ENCODE measurements at places on chromosomes 5 and 9.

DNA sequence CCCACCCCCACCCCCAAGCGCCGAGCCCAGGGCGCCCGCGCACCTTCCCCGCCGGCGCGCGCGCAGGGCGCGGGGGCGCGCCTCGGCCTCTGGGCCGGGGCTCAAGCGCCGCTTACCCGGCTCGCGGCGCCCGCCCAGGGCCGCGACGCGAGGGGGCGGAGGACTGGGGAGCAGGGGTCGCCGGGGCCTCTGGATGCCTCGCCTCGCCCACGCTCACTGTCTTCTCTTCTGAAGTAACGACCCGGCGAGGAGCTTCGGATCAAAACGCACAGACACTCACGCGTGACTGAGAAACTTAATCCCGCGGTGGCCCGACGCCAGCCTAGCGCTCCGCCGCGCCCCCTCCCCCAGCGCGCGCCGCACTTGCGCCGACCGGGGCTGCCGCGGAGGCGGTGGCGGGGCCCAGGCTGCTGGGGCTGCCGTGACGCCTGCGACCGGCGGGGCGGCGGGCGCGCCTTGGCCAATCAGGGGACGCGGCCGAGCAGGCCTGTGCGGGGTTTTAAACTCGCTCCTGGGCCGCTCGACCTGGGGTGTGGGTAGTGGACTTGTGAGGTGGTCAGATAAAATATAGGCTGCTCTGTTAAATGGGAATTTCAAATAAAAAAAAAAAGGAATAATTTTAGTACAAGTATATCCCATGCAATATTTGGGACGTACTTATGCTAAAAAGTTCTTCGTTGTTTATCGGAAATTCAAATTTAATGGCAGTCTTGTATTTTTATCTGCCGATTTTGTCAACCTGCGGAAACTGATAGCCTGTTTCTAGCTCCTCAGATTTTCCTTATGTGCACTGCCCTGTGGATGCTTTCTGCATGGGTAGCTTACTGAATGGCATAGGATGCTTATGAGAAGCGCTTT is at the start of gene MPDZ:
Gene MPDZ (minus strand): TSS at position 409 of the 858 bp plus-strand sequence. CDS start 29,377 bp downstream, outside the sequence.
- no peak for DNase-seq

DNA sequence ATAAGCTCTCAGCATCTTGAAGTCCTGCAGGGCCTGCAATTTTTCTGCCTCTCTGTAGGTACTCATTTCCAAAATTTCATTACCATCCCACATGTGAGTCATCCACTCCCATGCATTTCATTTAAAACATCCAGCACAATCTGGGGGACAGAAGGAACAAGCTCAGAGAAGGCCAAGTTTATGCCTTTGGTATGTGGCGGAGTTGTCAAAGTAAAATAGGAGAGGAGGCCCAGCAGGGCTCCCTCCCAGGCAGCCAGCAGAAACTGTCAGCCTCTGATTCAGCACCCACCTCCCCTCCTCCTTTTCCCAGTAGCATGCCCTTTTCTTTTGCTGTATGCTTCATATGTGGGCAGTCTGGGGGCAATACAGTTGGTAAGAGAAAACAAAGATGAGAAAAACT is 126.4 kb upstream of the ZNF366 start:
- no peak for DNase-seq

GRCh38 chr5:55222985-55223811 is 3.9 kb downstream of the MCIDAS start:
- DNase-seq = no peak

DNA sequence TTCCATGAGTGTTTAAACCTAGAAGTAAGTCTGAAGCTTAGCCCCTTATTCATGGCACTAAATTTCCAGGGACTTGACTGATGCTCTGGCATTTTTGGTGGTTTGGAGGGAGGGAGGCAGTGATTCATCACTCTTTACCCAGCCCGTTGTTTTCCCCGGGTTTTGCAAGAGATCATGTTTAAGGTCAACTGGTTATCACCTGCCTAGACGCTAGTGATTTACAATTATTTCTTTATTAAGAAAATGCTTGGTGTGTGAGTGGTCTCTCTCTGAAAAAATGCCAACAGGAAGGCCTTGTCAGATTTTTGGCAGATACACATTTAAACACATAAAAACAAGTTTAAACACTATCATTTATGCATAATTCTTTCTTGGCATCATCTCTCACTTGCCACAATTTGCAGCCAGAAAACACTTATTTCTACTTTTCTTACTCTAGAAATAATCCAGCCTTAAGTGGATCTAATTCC is 737.9 kb upstream of the ZNF608 start:
- DNase-seq = no peak

- peak; percentile 60 for DNase-seq
Measured at GRCh38 chr5:143014017-143014651, 244.0 kb downstream of the ARHGAP26 start.

DNA sequence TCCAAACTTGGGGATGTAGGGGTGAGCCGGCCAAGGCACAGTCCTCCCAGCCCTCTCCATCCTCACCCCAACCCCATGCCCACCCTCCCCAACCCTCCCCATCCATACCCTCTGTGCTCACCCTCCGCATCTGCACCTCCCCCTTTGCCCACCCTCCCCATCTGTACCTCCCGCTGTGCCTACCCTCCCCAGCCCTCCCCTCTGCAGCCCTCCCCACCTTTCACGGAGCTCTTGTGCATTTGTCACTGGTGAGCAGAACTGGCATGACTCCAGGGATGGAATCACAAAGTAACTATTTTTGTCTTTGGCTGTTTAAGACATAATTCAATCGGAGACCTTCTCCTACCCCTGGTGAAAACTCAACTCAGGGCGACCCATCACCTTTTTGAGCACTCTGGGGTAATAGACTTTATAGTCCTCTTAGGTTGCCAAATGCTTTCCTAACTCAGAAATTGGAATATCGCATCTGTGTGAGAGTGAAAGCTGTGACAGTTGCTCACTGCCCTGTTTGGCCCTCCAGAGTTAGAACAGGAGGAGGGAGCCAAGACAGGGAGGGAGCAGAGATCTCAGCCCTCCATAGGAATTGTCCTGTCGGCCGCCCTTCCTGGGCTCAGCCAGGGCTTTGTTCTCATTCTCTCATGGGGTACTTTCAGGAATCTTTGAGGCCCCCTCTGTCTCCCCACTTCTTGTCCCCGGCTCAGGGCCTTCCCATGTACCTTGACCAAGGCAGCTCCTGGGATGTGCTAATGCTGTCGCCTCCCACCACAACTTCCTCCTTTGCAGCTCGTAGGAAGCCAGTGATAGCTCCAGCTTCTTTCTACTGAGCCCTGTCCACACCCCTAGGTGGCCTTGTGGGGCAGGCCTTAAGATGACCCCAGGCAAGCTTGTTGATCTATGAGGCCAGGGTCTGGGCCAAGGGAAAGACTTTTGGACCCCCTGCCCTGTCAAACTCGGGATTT is 36.2 kb downstream of the OTULIN start:
- DNase-seq = no peak

DNA sequence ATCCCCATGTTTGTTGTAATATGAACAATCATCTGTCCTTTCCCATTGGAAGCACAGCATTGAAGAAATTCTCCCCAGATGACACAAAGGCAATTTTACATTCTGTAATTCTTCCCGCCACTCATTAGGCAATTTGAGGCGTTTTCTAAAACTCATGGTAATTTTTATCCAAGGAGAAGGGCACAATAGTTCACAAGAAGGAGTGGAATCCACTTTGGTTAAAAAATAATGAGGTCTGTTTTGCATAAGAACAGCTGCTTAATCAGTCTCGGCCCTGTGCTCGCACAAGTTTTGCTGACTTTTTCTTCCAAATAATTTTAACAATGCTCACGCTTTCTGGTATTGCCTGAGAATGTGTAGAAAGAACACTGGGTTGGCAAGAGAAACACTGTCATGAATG is 94.0 kb downstream of the CAVIN4 start:
- DNase-seq = no peak

DNA sequence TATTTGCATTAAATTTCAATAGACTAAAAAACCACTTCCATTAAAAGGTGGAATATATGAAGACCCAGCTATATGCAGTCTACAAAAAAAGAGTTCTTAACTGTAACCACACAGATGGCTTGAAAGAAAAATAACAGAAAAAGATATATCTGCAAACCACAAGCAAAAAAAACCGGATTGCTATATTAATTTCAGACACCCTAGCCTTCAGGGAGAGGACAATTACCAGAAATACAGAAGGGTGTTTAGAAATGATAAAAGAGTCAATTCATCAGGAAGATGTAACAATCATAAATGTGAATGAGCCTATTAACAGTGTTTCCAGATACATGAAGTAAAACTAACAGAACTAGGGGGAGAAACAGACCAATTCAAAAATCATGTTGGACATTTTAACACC is 56.9 kb upstream of the SMIM23 start:
- DNase-seq = no peak

DNA sequence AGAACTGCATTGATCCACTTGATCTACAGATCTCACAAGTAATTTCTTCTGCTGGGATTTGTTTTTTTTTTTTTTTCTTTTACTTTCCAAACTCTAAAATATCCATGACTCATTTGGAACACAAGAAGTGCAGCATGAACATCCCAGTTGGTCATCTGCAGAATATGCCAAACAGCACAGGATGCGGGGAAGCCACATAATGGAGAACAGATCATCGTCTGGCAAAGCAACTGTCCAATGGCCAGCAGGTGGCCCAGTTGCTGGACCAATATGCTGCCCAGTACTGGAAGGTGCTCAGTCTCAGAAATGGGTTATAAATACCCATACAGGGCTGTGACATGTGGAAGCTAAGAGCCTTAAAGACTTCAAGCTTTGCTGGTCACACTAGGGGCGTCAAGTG is 221.3 kb upstream of the TAS2R1 start:
- DNase-seq = no peak

GRCh38 chr5:165029099-165029870 is 1523.9 kb downstream of the MAT2B start:
- DNase-seq = peak; percentile 38

DNA sequence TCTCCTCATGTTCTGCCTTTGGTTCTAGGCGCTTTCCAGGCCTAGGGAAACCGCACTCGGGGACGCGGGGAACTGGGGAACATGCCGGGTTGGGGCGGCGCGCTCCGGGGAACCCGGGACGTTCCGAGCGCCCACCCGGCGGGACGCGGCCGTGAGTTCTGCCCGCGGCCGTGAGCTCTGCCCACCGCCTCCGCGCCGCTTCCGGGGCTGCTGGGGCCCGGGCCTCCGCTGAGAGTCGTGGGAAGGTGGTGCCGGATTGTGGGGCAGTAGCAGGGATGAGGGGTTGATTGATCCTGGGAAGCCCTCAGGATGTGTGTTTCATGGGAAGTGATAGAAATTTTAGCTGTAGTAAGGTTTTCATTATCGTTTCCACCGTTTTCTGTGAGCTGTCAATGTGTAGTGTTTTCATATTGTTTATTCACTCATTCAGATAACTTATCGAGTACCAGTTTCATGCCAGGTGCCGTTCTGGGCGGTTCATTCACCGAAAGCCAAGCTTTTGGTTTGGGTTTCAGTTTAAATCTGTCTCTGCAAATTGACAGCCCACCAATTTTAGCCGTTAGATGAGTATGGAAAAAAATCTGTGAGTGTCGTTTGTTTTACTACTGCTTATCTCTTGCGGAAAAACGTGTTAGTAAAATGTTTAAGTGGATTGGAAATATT is 657 bp downstream of the MTRR start:
- DNase-seq = no peak

DNA sequence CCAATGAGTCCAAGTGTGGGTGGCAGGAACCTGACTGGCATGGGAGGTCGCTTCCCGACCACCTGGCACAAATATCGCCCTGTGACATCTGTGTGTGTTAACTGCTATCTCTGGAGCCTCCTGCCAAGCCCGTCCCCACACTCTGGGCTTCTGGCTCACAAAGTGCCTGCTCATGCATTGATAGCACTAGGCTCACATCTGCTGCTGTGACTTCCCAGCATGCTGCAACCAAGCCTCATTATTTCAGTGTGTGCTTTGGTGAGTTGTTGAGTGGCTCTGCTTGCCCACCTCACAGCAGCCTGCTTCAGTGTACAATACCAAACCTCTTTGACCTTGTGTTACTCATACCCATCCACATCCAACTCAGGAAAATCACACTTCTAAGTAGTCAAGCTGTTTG is 139.8 kb downstream of the APBA1 start:
- no peak for DNase-seq

DNA sequence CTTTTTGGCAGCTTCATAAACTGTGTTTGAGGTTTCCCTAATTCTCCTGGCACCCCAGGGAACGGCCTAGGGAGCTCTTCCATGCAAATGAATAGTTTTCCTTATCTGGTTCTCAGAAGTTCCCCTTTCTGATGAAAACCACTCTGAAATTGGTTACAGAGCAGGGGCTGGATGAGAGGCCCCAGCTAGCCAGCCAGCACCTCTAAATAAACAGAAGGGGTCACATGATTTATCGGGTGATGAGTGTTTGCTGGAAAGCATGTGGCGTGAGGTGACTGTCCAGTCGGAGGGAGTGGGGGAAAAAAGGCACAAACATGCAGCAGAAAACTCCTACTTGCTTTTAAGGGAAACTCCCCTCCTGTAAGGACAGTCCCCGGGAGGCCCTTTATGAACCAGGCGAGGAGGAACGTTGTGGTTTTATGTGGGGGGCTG is 261.2 kb upstream of the ANKRD55 start:
- DNase-seq = no peak

GRCh38 chr5:80119372-80119771 is 84.2 kb downstream of the THBS4 start:
- DNase-seq = no peak

- DNase-seq = no peak
Measured at GRCh38 chr9:86241216-86241615, 18.2 kb downstream of the C9orf153 start.

- no peak for DNase-seq
Measured at GRCh38 chr9:112422417-112423148, 42.7 kb downstream of the HSDL2 start.

DNA sequence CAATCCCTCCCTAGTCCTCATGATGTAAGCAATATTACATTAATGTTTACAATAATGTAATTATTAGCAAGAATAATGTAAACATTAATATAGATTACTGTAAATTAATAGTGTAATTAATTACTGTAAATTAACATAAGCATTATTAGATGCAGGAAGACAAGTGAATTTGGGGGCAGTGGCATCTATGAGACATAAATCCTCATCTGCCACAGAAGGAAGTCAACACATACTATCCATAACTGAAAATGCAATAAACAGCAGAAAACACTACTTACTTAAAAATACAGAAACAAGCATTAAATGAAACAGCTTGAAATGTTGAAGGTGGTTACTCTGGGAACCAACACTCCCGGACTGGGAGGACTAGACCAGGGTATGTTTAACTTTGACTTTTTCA is 685 bp upstream of the NIPSNAP3A start:
- no peak for DNase-seq

DNA sequence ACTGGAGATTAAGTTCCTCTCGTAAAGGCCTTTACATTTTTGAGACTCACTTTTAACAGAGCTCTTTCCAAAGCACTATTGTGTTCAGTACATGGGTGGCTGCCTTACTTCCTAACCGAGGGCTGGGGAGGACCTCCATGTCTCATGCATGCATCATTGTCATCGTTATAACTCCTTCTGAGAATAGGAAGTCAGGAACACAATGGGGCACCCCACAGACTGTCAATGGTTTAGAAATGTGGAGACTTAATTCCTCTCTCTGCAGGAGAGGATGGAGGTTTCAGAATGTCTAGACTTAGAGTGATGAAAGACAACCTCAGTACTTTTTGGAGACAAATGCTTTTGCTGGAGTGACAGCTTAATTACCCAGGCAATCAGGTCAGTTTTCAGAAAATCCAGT is 83.9 kb downstream of the PRLR start:
- DNase-seq = no peak

- DNase-seq = no peak
Measured at GRCh38 chr5:14801792-14802191, 69.8 kb downstream of the ANKH start.

Measured in iPS DF 19.7 (cell line).